ENCODE measurements at places on chromosomes 12 and 14. TPM values are rescaled to one million over a fixed set of nuclear protein-coding genes. Genes with fewer than 3 reads are reported as not detected.

DNA sequence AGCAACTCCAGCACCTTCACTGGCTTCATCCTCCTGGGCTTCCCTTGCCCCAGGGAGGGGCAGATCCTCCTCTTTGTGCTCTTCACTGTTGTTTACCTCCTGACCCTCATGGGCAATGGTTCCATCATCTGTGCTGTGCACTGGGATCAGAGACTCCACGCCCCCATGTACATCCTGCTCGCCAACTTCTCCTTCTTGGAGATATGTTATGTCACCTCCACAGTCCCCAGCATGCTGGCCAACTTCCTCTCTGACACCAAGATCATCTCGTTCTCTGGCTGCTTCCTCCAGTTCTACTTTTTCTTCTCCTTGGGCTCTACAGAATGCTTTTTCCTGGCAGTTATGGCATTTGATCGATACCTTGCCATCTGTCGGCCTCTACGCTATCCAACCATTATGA lies 6.8 kb downstream of the OR11G2 start:
- DNase-seq = no peak

- no peak for DNase-seq
These were observed 112.5 kb downstream of the RALGAPA1 start for GRCh38 chr14:35696575-35696974.

DNA sequence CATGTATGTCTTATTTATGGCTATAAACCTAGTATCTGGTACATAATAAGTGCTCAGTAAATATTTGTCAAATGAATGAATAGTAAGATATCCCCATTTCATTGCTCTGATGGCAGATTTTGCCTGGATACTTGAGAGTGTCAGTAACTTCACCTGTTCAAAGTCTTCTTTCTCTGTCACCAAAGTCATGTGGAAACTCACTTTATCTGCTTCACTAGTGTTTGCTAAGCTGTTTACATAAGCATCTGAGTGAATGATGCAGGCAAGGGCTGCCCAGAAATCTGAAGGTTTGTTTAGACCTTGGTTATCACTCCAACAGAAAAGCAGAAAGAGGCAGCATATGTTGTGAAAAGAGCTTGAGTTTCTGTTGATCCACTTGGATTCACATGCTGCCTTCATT lies 4.3 kb downstream of the OR4E1 start:
- no peak for DNase-seq

ADAMTS20 gene
- total RNA-seq = not detected

Measured in activated CD4-positive, alpha-beta T cell treated with anti-CD3 and anti-CD28 coated beads, Interleukin-2, amount 10 ng/mL, durations not matched to agents 7 days and 5 days (primary cell).